ENCODE measurements at places on chromosomes 1 and 21.

GRCh38 chr1:115312742-115313141 lies 25.3 kb downstream of the NGF start:
- DNase-seq = no peak

- peak; percentile 7 for DNase-seq
These were observed 82.7 kb downstream of the NOS1AP start for GRCh38 chr1:162151900-162152829.

GRCh38 chr1:19087737-19088594 lies 122.1 kb downstream of the UBR4 start:
- no peak for DNase-seq

GRCh38 chr1:40901886-40902852 lies 40.0 kb upstream of the CITED4 start:
- no peak for DNase-seq

DNA sequence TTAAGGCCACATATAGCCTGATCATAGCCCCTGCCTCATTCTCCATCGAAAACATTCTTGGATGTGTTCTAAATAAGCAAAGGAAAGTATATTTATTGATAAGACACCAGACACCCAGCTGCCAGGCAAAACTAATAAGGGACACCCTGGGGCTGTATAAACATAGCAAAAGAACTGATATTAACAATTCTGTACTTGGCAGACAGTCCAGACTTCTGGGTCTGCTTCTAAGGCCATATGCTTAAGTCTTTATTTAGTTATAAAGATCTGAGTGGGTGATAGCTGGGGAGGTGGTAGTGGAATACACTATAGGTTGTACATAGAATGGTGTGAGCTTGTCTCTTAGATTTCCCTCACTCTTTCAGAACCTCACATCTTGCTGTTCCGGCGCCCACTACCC lies 3.9 kb downstream of the CKS1B start:
- no peak for DNase-seq

GRCh38 chr1:45721207-45721606 lies 29.2 kb downstream of the IPP start:
- no peak for DNase-seq

- no peak for DNase-seq
These were observed 5.1 kb downstream of the CR1L start for GRCh38 chr1:207649865-207650580.

- DNase-seq = no peak
These were observed 5.1 kb downstream of the LMNA start for GRCh38 chr1:156119503-156120209.

GRCh38 chr1:42788021-42788420 lies 3.2 kb downstream of the TMEM269 start:
- no peak for DNase-seq

DNA sequence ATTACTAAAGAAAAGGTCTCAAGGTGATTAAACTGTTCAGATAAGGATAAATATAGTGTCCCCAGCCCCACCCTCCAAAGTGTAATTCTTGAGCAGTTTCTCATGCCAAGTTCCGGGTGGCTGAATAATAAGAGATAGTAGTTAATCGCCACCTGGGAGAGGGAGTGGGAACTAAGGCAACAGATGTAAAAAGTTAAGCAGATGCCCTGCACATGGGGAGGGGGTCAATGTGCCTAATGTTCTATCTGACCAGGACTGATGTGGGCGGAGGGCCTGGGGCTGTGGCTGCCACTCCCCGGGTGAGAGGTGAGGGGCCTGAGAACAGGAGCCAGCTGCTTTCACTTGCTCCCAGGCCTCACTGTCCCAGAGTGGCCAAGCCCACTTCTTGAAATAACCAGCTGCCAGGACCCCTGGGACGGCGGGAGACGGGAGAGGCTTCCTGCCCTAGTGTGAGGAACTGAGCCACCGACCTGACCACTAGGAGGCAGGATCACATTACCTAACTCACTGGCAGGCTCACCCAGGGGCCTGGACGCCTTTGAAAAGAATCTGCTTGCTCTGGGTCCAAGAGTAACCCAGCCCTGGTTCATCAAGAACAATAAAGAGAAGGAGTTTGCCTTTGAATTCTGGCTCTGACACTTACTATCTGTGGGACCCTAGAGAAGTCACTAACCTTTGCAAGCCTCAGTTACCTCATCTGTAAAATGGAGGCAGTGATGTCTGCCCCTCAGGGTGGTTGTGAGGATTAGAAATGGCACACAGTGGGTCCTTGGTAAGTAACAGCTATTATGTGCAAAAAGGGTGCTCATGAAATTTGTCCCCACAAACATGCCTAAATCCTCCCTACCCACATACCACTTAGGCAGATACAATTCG lies 179.2 kb downstream of the ATG4C start:
- no peak for DNase-seq

DNA sequence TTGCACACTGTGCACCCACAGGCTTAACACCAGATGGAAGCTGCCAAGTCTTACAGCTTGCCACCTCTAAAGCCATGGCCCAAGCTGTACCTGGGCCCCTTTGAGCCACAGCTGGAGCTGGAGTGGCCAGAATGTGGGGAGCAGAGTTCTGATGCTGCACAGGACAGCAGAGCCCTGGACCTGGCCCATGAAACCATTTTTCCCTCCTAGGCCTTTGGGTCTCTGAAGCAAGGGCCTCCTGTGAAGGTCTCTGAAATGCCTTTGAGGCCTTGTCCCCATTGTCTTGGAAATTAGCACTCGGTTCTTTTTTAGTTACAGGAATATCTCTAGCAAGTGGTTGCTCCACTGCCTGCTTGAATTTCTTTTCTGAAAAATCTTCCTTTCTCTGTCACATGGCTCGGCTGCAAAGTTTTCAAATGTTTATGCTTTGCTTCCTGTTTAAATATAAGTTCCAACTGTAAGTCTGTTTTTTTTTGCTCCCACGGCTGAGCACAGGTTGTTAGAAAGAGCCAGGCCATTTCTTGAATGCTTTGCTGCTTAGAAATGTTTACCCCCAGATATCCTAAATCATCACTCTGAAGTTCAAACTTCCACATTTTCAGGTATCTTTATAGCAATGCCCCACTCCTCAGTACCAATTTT lies 156.8 kb upstream of the GORAB start:
- no peak for DNase-seq

DNA sequence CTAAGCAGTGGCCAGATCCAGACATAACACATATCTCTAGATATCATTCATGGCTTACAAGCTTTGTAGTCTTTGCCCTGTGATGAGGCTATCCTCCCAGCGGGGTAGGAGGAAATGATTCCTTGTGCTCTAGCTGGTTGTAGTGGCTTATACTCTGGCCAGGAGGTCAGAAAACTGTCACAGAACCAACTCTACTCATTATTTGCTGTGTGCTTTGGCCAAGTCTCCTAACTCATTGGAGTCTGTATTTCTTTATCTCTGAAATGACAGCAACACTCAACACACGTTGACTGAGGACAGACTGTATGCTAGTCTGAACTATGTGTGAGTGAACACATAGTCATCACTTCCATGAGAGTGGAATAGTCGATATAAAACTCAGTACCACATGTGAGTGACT lies 116.7 kb upstream of the F3 start:
- DNase-seq = no peak

GRCh38 chr1:45171575-45171974 lies 34.8 kb downstream of the ZSWIM5 start:
- DNase-seq = no peak

DNA sequence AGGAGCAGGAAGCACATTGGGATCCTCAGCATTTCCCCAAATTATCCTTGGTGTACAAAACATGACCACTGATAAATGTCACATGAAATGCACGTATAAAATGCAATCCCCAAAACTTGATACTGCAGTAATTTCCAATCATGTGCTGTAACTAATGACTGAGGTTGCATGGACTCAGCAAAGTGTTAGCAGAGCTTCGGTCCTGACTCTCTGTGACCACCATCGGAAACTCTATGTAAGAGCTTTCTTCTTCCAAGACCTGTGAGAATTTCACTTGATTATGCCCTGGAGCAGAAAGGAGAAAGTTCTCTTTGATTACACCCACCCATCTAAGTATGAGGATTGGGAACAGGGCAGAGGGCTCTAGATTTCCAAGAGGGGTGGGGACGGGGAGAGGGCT lies 908 bp downstream of the CD53 start:
- DNase-seq = no peak
